HCEC 1CT (cell line): ENCODE measurements at places on chromosomes 7 and 10.

GRCh38 chr7:16739863-16740622 is 13.5 kb upstream of the TSPAN13 start:
- peak; percentile 98 for DNase-seq

- no peak for DNase-seq
Observed at GRCh38 chr10:78891741-78892140, 177.0 kb upstream of the ZMIZ1 start.

GRCh38 chr10:1360011-1360557 is 303.9 kb downstream of the WDR37 start:
- no peak for DNase-seq

DNA sequence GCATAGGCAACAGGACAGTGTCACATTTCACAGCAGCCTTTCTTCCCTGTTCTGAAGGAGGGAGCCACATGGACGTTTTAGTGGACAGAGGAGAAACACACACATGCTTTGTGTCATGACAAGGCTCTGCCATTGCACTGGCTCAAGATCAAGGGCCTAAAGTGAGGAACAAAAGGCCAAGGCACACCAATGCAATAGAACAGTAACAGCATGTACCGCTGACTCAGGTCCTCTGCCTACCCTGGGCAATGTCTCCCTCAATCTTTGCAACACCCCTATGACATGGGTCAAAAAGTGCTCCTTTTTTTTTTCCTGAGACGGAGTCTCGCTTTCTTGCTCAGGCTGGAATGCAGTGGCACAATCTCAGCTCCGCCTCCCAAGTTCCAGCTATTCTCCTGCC is 57.8 kb upstream of the SDK1 start:
- no peak for DNase-seq

- no peak for DNase-seq
Observed at GRCh38 chr7:134101716-134102115, 25.4 kb upstream of the LRGUK start.

DNA sequence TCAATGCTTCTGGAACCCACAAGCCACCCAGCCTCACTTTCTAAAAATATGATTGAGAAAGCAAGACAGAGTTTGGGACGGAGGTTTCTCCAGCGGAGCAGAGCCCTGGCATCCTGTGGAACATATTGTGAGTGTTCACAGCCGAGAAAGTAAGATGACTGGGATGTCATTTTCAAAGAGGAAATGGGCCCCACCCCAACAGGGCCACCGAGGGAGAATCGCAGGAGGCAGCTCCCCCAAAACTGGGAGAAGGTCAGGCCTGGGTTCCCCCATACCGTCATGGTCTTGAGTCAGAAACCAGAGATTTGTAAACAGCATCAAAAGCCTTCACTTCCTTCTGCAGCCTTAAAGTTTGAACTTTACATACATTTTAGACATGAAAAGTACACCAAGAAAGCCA is 560.0 kb downstream of the PTPRN2 start:
- no peak for DNase-seq

DNA sequence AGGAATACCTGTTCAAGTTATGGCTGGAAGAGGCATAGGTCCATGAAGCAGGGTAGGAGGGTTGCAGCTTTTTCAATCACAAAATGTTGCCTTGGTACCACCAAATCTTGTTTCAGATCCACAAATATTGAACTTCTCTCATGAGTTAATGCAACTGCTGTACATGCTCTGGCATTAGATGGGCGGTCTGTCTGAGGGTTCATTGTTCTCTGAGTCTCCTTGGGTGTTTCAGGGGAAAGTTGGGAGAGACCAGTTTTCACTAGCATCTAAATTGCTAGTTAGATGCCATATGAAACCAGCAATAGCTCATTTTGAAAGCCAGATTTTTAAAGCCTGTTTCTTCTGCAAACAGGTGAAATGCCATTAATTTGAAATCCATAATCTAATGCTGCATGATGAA is 27.8 kb upstream of the ELMO1 start:
- DNase-seq, result no peak

DNA sequence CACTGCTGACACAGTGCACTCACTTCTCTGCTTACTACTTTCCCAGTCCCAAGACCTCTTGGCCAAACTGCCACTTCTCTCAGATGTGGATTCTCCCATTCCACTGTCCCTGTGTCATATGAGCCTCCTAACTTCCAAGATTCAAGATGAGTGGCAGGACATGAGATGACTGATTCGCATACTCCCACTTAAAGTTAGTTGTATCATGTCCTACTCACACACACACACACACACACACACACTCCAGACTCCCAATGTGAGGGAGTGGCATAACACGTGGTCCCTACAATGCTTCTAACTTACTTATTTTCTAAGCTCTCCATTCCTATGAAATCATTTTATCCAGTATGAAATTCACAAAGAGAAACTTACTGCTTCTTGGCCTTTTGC is 67.0 kb upstream of the CAV2 start:
- DNase-seq, result no peak

- DNase-seq, result peak; percentile 94
Observed at GRCh38 chr10:77586719-77587415, 50.7 kb downstream of the KCNMA1 start.

DNA sequence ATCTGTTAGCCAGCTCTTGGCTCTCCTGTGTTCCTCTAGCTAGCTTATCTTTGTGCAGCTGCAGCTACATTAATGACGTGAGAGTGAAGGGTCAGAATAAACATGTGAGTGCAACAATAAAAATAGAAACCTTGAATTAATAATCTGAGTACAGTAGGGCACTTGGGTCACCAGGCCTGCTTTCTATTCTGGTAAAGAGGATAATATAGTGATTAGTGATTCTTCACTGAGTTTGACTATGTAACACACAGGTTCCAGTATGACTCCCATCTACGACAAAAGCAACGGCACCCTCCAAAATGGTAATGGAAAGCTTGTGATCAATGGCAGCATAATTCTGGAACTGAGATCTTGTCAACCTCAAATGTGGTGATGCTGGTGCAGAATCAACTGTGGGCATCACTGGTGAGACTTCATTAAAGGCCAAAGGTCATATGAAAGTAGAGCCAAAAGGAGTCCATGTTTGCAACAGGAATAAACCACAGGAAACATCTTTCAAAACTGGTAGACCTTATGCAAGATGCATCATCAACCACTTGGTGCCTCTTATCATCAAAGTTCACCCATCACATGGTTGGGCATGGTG is 77.6 kb downstream of the NRBF2 start:
- DNase-seq, result peak; percentile 19

GRCh38 chr10:29372920-29373319 is 84.0 kb downstream of the LYZL1 start:
- DNase-seq, result no peak

GRCh38 chr10:109919220-109919619 is 4.1 kb downstream of the XPNPEP1 start:
- no peak for DNase-seq

DNA sequence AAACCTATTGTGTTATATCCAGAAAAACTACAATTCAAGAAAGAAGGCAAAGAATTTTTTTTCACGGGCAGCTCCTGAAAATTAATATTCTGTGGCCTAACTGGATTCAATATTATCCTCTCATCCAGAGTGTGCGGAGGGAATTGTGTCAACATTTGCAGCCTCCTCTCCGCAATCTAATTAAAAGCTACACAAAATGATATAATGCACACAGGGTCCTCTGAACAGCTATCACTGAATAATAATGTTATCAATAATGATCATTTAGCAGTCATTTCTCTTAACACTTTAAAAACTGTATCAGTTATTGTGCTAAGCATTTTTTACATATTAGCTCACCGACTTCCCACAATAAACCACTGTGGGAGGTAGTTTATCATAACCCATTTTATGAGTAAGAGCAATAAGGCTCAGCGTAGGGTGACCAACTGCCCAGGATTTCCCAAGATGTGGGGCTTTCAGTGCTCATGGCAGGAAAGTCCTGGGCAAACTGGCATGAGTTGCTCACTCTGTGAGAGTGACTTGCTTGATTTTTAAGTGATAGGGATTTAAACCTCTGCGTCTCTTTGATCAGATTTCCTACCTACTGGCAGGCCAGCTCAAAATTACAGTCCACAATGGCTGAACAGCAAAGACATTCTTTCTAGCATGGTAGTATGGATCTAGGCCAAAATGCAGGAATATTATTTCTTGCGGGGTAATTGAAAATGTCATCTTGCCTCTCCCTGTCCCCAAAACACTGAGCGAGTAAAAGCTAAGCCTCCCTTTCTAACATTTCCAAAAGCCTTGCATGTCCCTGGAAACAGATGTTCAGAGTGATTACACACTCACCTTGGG is 65.7 kb downstream of the AOAH start:
- peak; percentile 95 for DNase-seq

DNA sequence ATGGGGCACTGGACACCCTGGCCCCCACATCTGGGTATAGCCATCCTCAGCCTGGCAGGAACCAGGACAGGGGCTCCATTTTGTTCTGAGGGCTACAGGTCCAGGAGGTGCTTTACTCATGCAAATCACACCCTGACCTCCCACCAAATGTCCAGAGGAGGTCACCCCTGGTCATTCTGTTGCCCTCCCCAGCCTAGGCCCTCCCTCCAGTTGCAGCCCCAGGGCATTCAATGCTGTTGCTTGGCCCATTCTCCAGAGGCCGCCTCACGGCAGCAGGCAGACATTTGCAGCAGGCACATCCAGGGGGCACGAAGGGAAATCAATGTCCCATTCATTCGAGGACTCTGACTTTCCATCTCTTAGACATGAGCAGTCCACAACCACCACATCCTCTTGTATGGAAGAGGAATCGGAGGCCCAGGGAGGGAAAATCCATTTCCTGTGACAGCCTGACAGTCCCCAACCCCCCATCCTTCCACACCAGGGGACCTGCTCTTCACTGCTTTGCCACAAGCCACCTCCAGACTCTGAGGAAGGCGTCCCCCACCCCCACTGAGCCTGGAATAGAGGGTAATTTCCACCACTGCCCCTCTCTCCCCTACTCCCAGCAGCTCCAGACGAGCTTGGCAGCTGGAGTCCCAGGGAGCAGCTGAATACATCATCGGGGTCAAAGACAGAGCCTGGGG is 76.2 kb upstream of the UNC5B start:
- DNase-seq, result no peak

- no peak for DNase-seq
Observed at GRCh38 chr10:110368002-110368401, 63.3 kb upstream of the SMNDC1 start.

DNA sequence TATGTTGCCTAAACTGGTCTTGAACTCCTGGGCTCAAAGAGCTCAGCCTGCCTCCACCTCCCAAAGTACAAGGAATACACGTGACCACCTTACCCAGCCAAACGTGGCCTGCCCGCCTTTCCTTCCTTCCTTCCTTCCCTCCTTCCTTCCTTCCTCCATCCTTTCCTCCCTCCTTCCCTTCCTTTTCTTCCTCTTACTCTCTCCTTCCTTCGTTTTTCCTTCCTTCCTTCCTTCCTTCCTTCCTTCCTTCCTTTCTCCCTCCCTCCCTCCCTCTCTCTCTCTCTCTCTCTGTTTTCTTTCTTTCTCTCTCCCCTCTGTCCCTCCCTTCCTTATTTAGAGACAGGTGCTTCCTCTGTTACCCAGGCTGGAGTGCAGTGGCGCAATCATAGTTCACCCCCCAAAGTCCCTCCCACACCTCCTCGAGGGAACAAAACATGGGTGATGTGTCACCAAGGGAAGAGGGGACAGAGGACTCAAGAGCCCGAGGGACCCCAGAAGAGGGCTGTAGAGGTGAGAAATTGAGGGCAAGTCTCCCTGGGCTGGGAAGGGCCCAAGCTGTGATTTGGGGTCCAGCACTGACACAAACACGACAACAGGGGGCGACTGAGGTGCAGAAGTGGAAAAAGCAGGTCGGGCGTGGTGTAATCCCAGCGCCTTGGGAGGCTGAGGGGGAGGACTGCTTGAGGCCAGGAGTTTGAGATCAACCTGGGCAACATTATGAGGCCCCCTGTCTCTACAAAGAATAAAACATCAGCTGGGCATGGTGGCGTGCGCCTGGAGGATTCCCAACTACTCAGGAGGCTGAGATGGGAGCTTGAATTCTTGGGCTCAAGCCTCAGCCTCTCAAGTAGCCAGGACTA is 28.1 kb downstream of the EPHB4 start:
- DNase-seq, result peak; percentile 47

DNA sequence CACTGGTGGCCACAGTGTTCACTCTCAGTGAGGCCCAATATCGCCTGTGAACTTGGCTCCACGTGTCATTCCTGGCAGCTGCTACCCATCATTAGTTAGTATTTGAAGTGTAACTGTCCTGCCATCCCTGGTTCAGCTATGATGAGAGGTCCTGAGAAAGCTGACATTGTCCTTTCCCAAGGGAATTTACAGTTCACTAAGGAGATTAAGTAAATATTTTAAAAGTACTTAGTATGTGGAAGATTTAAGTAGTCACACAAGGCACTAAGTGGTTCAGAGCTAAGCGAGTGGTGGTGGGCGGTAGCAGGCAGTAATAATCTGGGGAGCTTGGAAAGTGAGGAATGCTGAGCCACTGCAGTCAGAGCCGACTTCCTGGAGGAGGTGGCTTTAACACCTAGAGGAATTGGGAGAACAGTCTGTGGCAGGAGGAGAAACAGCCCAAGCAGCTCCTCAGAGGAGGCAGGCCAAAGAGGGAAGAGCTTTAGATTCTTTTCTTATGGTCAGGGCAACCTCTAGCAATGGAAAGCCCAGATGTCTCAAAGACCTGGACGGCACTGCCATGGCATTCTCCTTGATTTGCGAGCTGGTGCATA is 519.7 kb downstream of the LRMDA start:
- no peak for DNase-seq

GRCh38 chr10:77031531-77032187 is 605.9 kb downstream of the KCNMA1 start:
- DNase-seq, result no peak

- DNase-seq, result peak; percentile 73
Observed at GRCh38 chr7:22137026-22137425, 191.3 kb upstream of the CDCA7L start.

- peak; percentile 91 for DNase-seq
Observed at GRCh38 chr7:44881610-44882009, 3.7 kb downstream of the PURB start.

DNA sequence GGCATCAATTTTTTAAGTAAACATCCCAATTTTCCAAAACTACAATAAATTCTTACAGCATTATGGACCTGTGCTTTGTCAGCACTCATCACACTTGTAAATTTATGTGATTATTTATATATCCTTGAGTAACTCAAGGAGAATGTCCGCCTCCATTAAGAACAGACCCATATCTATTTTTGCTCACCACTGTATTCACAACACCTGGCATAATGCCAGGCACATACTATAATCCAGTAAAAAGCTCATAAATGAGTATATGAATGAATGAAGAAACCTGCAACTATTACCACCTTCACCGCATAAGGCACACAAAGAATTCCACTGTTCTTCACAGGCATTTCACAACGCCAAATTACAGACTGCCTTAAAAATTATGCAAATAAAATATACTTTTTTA is 46.9 kb downstream of the MINDY3 start:
- peak; percentile 23 for DNase-seq

- DNase-seq, result no peak
Observed at GRCh38 chr7:78037603-78038002, 239.0 kb downstream of the PHTF2 start.

DNA sequence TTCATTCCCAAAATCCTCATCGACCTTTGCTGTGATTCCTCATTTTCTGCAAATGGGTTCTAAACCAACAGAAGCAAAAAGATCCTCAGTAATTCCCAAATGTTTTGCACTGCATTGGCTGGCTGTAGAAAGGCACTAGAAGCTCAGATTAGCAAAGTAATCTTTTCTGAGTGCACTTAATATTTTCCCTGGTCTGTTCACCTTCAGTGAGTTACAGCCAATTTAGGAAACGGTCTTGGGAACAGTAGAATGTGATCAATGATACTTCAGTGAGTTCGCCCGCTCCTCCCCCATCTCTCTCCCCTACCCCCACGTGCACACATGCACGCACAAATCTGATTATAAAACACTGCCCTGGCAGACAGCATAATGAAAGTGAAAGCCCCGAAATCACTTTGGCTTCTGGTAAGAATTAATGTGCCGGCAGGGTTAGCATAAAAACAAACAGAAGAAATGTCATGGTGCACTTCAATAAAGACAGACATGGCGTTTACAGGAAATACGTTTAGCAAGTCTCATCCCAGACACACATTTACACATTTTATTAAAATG is 201.3 kb upstream of the CDCA7L start:
- no peak for DNase-seq
